ENCODE measurements at places on chromosomes 1 and 21.
A peak's percentile ranks its signal among the peaks of the same experiment; 100 is the strongest.

DNA sequence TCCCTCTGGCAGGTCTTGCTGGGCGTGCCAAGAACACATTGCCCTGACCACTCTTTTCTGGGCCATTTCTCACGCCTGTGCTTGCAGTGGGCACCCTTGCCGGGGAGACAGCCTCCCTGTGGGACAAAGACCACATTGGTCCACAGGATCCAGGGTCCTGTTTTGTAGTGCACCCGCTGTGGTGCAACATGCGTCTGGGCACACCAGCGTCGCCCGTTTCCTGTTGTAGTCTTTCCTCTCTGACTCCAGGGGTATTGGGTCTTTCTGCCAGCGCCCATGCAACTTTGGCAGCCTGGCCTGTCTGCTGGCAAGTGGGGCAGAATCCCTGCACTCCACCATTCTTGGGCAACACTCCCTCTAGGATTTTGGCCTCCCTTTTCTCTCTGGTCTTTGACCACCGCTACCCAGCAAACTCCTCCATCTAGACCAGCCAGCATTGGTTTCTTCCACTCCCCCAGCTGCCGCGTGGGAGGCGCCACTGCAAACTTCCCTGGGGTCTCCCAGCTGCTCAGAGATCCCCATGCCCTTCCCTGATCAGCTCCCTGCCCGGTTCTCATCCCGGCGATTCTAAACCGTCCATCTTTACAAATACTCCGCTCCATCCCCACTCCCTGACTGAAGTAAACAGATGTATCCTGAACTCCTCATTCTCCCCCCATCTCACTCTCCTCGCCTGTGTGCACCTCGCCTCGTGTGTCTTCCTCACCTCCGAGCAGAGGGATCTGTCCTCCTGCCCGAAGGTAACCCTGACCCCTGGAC is 1.2 kb upstream of the TPRG1L start:
- no peak for DNase-seq

- DNase-seq, result no peak
These were observed 10.1 kb downstream of the GLIS1 start for GRCh38 chr1:53728702-53729455.

GRCh38 chr1:200706111-200706814 is 32.4 kb upstream of the CAMSAP2 start:
- DNase-seq, result no peak

GRCh38 chr1:182601416-182601786 is 2.8 kb downstream of the RGS16 start:
- peak; percentile 86 for DNase-seq

DNA sequence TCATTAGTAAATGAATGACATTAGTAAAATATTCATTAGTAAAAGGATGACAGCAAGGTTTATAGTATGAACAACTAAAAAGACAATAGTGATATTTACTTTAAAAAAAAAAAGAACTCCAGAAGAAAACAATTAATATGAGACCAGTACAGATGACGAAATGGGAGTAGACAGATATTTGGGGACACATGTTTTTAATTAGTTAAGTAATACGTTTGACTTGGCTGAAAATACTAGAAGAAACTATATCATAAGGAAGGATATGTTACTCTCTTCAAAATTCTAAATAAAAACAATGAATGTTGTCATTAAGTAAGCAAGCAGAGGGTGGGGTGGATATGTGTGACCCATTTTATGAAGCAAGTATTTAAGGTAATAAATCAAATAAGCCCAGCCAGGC is 61.9 kb downstream of the GPATCH2 start:
- DNase-seq, result no peak

GRCh38 chr1:145690587-145691558 is 16.3 kb downstream of the PDZK1 start:
- DNase-seq, result peak; percentile 74

All from astrocyte of the hippocampus (primary cell).